Activated naive CD8-positive, alpha-beta T cell treated with anti-CD3 and anti-CD28 coated beads, Interleukin-2, amount 50 U/mL, for 24 hours (primary cell): ENCODE measurements at places on chromosomes 2 and 18.

DNA sequence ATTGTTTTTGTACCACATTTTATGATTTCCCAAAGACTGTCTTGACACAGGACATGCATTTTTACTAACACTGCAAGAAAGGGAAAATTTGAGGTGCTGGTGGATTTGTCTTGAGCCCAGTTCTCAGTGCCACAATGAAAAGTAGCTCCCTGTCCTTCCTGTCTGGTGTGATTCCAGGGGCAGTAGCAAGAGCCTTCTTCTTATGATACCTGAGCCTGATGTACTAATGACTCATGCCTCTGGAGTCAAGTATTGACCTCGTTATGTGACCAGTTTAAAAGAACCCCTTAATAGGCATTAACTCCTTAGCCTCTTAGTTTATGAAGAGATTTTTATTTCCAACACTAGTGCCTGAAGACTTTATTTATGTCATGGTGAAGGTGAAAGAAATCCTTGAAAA lies 728.6 kb downstream of the SLC4A3 start:
- DNase-seq: no peak
- no peaks in the 10 kb centered on the region for H3K36me3 ChIP-seq
- H3K4me3 ChIP-seq: no peak overlapping the region
- H3K4me1 ChIP-seq: no peaks in the 10 kb centered on the region
- no peak overlapping the region for H3K27ac ChIP-seq
- no peaks in the 10 kb centered on the region for H3K27me3 ChIP-seq

DNA sequence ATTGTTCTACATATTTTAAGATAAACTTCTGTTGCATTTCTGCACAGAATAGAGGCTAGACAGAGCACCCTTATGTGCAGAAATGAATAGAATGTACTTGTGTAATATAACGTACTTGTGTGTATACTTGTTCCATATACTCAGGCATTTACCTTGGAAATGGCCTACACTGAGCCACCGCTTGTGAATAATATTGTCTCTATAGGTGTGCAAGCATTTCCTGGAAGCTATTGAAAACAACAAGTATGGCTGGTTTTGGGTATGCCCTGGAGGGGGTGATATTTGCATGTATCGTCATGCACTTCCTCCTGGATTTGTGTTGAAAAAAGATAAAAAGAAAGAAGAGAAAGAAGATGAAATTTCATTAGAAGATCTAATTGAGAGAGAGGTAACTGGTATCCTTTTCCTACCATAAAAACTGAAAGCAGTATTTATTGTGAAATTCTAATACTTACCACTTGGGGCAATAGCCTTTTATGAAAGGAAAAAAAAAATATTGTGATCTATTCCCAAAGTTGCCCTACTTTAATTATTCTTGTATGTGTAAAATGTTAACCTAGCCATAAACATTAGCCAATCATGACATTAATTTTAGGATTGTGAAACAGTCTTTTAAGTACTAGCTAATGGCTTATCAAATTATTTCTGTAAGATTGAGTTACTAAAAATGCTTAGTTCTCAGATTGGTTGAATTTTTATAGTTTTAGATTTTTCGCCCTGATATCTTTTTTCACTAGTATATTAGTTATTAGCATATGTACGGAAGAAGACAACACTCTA lies 18.0 kb downstream of the ZC3H15 start:
- peaks cover 4% of the 10 kb centered on the region for H3K4me1 ChIP-seq
- no peak overlapping the region for H3K27ac ChIP-seq
- no peaks in the 10 kb centered on the region for H3K27me3 ChIP-seq
- DNase-seq: no peak
- H3K36me3 ChIP-seq: peaks cover 57% of the 10 kb centered on the region

GRCh38 chr2:104452558-104452957 lies 401.4 kb upstream of the POU3F3 start:
- no peak overlapping the region for H3K4me3 ChIP-seq
- no peak for DNase-seq
- peaks cover 5% of the 10 kb centered on the region for H3K4me1 ChIP-seq
- no peaks in the 10 kb centered on the region for H3K36me3 ChIP-seq
- H3K27ac ChIP-seq: no peak overlapping the region

GRCh38 chr18:50061876-50062517 lies 132.9 kb downstream of the MYO5B start:
- DNase-seq: no peak
- H3K27ac ChIP-seq: no peak overlapping the region
- no peak overlapping the region for H3K4me3 ChIP-seq
- H3K36me3 ChIP-seq: no peaks in the 10 kb centered on the region
- peaks cover 15% of the 10 kb centered on the region for H3K27me3 ChIP-seq

- H3K27me3 ChIP-seq: no peaks in the 10 kb centered on the region
- H3K36me3 ChIP-seq: peaks cover 2% of the 10 kb centered on the region
- no peak for DNase-seq
- H3K27ac ChIP-seq: no peak overlapping the region
- peaks cover 9% of the 10 kb centered on the region for H3K4me1 ChIP-seq
- H3K4me3 ChIP-seq: no peak overlapping the region
These were observed 843.2 kb upstream of the ID2 start for GRCh38 chr2:7838669-7839068.

GRCh38 chr2:20536619-20537422 lies 89.9 kb downstream of the RHOB start:
- H3K27ac ChIP-seq: no peak overlapping the region
- H3K36me3 ChIP-seq: no peaks in the 10 kb centered on the region
- H3K4me3 ChIP-seq: no peak overlapping the region
- H3K4me1 ChIP-seq: no peaks in the 10 kb centered on the region
- H3K27me3 ChIP-seq: no peaks in the 10 kb centered on the region

GRCh38 chr2:199465988-199466691 lies 8.4 kb upstream of the SATB2 start:
- H3K27me3 ChIP-seq: peaks cover 84% of the 10 kb centered on the region
- H3K4me1 ChIP-seq: peaks cover 9% of the 10 kb centered on the region
- H3K36me3 ChIP-seq: peaks cover 6% of the 10 kb centered on the region
- no peak overlapping the region for H3K27ac ChIP-seq
- H3K4me3 ChIP-seq: no peak overlapping the region
- DNase-seq: no peak

- peaks cover 1% of the 10 kb centered on the region for H3K27me3 ChIP-seq
- no peak overlapping the region for H3K4me3 ChIP-seq
- no peak overlapping the region for H3K27ac ChIP-seq
- no peaks in the 10 kb centered on the region for H3K36me3 ChIP-seq
These were observed 102.9 kb upstream of the HAAO start for GRCh38 chr2:42895134-42895790.
